Stimulated activated CD8-positive, alpha-beta memory T cell treated with anti-CD3 and anti-CD28 coated beads, Interleukin-4, amount 100 ng/mL, for 24 hours (primary cell): ENCODE measurements at places on chromosomes 1 and 21.

- DNase-seq = no peak
Observed at GRCh38 chr21:44506279-44507255, 33.4 kb downstream of the KRTAP10-1 start.

DNA sequence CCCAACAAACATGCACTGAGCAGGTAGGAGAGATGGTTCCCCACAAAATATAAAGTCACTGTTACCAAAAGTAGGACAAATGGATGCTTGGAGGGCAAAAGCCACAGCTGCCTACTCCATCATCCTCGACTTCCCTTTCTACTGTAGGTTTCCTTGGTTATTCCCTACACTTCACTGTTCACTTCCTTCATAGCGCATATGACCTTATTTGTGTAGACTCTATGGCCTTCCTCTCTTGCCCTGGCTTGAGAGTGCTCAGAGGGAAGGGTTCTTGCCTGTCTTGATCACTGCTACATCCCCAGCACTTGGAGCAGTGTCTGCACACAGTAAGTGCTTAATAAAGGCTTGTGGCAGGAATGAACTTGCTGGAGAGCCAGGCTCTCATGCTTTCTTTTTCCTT is 14.6 kb upstream of the TRNP1 start:
- no peak for DNase-seq

- no peak for DNase-seq
Observed at GRCh38 chr1:237556911-237557310, 333.8 kb downstream of the ZP4 start.

GRCh38 chr1:20982316-20982715 is 194.4 kb downstream of the EIF4G3 start:
- DNase-seq = no peak

GRCh38 chr1:33599516-33600115 is 127.2 kb downstream of the ZSCAN20 start:
- DNase-seq = no peak

DNA sequence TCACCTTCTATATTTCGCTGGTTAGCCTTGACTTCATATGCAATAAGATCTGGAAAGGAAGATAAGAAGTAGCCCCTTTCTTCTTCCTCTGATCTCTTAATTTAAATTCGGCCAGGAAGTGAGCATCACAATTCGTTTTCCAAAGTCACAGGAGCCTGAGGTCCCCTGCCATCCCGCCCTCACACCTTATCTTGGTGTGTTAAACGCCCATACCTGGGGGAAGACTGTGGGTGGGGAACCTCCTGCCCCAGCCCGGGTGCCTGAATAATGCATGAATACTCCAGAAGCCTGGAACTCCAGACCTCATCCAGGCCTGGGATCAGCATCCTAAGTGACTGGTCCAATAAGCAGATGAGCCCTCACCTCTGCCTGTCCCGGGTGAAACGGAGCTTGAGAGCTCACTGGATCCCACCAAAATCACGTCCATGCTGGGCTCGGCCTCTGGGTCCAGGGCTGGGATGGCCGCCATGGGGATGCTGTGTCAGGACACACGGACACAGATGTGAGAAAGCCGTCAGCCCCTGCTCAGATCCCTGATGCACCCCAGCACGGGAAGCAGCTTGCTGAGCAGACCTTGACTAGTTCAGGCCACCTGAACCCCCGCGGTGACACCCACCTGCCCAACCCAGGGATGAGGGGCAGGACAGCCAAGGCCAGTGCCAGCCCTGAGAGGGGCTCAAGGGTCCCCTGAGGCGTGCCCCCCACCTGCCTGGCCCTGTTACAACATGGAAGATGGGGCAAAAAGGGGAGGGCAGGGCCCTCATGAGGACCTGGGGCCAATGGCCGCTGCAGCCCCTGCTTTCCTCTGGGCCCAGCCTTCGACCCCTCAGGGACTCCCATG is 686 bp downstream of the DNMT3L start:
- DNase-seq = no peak

DNA sequence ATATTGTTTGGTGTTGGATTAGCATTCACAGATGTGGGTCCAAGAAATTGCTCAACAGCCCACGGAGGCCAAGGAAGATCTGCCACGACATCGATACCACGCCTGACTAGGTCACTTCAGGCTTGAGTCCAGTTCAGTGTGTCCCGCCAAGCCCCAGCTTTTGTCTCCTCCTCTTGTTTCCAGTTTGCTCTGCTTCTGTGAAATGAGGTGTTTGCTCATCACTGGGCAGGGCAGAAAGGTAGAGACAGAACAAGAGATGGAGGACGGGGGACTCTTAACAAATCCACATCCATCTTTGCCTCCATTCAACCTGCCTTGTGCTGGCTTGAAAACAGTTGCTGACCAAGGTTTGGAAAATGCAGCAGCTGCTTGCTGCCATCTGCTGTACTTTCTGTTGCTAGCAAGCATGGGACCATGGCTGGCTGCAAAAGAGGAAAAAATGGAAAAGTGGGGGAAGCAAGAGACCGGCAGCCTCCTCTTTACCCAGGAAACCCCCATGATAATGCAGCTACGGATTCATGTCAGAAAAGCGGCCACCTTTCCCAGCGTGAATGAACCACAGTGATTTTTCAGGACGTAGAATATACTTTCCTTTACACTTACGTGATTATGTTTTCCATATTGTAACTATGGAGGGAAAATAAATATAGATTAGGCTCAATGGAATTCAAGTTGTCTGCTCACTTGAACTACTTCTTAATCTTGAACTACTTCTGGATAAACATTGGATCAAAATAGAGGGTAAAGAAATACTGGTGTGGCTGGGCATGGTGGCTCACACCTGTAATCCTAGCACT is 80.2 kb upstream of the GREM2 start:
- DNase-seq = no peak

DNA sequence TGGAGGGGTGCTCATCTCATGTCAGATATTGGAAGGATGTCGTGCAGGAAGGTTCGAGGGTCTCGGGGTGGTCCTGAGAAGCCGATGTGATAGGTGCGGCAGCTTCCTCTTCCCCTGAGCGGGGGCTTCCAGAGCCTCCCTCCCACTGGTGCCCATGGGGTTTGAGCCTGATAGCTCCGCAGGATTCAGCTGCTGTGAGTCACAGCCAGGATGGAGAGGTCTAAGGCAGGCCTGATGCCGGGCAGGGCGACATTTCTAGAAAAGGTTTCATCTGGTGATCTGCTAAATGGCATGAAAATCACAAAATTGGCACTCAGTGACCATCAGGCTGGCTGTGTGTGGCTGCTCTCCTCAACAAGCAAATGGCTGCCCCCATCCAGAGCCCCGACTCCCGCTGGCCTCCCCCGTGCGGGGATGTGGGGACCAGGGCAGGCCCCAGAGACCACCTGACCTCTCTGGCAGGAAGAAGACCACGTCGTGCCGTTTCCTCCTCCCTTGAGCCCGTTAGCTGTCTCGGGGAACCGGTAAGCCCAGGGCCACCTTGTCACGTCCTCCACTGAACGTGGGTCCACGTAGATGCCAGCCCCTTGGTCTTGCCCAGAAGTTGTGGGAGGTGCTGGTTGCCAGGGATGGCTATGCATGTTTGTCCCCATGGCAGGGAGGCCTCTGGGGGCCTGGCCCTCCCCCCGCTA is 66.1 kb downstream of the SKI start:
- DNase-seq = no peak

DNA sequence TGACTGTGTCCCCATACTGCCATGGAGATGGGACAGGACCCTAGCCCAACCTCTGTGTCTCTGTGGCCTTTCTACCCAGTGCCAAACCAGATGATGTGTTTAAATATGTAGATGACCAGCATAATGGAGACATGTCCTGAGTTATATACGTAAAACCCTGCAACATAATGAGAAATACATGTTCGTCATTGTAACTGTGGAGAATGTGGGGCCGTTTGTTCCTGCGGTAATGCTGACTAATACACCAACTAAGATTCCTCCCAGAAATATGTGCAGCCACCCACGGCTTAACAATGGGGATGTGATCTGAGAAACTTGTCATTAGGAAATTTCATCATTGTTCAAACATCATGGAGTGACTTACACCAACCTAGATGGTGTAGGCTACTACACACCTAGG is 71.7 kb upstream of the SIM2 start:
- no peak for DNase-seq

DNA sequence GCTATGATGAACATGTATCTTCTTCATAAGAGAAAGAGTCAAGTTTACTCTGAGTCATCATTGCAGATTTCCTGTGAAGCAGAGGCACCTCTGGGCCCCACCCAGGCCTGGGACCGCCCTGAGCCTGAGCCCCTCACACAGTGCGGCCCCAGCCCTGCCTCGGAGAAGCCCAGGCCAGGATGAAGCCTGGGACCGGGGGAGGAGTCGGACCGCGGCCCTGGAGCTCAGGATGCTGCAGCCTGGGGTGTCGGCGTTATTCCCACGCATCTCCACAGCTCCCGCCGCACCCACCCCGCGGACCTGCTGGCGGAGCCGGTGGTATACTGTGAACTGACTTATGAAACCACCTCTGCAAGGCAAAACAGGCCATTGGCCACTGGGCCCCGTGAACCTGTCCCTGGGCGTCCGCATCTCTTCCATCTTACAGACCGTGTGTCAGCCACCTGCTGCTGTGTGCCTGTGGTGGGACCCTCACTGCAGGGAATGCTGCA is 2.4 kb upstream of the COL6A1 start:
- no peak for DNase-seq

DNA sequence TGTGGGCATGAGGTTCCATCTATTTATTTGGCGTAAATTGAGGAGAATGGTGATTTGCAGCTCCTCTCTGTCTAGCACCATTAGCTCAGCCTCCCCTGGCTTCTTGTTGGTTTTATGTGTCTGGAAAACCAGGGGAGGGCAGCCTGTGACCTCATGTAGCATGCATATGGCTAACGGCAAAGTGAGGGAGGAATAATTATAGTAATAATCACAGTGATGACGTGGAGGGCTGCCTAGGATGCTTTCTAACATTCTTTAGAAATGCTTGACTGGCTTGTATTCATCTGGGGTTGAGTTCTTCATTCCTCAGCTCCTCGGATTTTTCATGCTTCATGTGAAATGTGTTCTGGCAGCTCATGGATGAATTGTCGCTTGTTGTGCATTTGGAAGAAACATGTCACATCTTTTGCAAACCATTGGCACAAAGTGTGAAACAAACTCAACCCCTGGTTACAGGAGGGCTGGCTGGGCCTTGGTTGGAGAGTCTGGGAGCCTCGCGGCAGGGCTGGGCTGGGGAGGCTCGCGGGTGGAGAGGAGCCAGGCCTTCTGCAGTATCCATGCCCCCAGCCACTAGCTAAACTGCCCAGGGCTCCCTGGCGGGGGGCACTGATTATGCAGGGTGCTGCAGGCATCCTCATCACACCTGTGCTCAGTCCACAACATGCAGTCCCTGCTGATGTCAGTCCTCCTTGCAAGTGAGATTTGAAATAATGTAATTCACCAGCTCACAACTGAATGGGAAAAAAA is 149.6 kb downstream of the DISC1 start:
- DNase-seq = no peak

GRCh38 chr1:49556676-49557234 is 467.0 kb downstream of the AGBL4 start:
- DNase-seq = no peak

DNA sequence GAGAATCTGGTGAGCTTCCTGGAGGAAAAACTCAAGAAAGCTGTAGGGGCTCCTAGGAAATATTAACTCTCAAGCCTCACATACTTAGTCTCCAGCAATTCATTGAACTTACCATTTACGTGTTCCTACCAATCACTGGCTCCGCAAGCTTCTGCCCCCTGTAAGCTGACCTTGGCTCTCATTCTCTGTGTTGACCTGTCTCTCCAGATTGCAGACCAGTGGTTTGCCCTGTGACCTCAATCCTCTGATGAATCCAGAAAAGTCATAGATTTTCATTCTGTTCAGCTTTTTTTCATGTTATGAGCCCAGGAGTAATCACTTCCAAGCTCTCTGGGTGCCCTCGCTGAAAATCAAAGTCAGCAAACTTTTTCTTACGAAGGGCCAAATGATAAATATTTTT is 241.9 kb downstream of the DSCAM start:
- DNase-seq = no peak

- no peak for DNase-seq
Observed at GRCh38 chr1:234699795-234700665, 90.1 kb upstream of the IRF2BP2 start.

- DNase-seq = no peak
Observed at GRCh38 chr1:115694805-115695204, 53.0 kb downstream of the VANGL1 start.

- no peak for DNase-seq
Observed at GRCh38 chr1:168293356-168293755, 12.7 kb downstream of the TBX19 start.

DNA sequence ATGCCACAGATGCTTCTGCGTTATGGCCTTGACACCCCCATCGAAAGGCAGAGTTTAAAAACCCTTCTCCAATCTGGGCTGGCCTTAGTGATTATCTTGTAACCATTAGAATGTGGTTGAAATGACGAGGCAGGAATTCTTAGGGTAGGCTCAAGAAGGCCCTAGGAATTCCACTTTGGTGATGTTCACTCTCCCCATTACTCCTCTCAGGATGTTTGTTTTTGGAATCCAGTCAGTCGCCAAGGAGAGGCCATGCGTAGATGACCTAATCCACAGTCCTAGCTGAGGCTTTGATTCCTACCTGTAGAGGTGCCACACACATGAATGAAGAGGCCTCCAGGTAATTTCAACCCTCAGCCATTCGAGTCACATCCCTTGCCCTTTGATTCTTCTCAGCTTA is 318.2 kb downstream of the NEGR1 start:
- DNase-seq = no peak

- no peak for DNase-seq
Observed at GRCh38 chr1:87462894-87463293, 134.2 kb downstream of the LMO4 start.

DNA sequence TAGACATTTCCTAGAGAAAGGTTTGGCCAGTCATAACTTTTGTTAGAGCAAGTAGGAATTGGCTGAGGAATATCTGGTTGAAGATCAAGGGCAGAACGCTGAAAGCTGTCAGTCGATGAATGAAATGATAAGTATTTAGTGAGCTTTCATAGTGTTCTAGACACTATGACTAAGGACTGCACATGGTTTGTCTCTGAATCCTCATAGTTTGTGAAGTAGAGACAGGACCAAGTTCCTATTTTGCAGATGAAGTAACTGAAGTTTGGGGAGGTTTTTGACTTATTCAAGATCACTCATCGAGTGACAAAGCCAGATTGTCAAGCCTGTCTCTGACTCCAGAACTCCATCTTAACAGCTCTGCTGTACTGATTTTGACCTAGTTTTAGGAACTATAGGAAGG is 4.7 kb downstream of the ELOA start:
- DNase-seq = no peak

DNA sequence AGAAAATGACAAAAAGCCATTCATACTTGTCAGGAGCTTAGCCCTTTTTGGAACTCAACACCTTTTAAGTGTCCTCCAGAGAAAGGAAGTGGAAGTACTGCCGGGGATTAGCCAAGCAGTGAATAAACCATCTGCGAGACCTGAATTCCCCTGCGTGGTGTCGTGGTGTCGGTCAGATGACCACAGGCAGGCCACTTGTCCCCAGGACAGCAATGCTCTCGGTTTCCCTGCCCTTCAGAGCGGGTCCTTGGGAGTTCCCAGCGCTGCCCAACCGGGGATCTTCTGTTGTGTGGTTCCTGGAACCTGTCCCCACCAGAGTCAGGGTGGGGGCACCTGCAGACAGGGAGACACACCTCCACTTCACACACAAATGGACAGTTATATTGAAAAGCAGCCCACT is 9.2 kb downstream of the GPR157 start:
- DNase-seq = no peak
